ENCODE measurements at places on chromosomes 2 and 18. TPM values are rescaled to one million over a fixed set of nuclear protein-coding genes. Genes with fewer than 3 reads are reported as not detected.

The GPR45 gene
- total RNA-seq = not detected

The C2orf76 gene
- 7.4 TPM for total RNA-seq

The ABCA12 gene
- total RNA-seq = not detected

The MFSD2B gene
- total RNA-seq = 0.21 TPM

The PCARE gene
- not detected for total RNA-seq

The CHRNG gene
- not detected for total RNA-seq

The ERFE gene
- not detected for total RNA-seq

The MAP4K4 gene
- total RNA-seq = 86.3 TPM

The HOXD10 gene
- not detected for total RNA-seq

The VWA3B gene
- not detected for total RNA-seq
